ENCODE measurements at places on chromosomes 3 and 15.

GRCh38 chr3:52756141-52756540, 14.6 kb downstream of the NEK4 start:
- DNase-seq, result no peak

- DNase-seq, result no peak
Observed at GRCh38 chr3:111311126-111311525, 230.9 kb upstream of the CD96 start.

DNA sequence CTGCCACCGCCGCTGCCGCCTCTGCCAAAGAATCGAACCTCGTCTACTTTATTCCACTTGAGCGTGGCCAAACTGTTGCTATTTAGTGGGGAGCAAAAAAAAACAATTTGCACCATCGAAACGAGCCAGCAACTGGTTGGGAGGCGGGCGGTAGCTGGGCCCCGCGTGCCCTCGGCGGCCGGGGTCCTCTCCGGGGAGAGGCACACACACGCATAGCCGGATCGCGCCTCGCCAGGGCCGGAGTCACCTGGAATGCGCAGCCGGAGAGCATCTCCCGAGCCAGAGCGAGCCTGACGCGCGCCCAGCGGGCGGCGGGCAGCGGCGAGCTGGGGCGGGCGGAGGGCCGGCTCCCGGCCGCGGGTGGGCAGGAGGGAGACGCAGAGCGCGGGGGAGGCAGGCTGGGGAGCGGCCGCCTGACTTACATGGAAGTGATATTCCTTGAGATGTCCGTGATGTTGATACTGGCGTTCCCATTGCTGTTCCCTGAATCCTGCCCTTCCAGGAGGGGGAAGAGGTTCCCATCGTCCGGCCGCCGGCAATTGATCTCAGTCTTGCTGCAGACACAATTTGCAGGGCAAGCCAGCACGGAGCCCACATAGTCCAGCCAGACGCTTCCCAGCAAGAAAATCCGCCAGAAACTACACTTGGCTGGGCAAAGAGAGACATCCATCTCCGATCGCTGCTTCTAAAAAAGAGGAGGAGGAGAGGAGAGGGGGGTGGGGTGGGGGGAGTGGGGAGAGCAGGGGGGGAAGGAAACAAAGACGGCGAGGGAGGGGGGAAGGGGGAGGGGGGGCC, 858 bp downstream of the NTRK3 start:
- no peak for DNase-seq

GRCh38 chr3:19147905-19148767, at the start of gene KCNH8:
Gene KCNH8 (plus strand): TSS chr3:19148510. CDS start chr3:19148720, 210 bp downstream.
- DNase-seq, result no peak

DNA sequence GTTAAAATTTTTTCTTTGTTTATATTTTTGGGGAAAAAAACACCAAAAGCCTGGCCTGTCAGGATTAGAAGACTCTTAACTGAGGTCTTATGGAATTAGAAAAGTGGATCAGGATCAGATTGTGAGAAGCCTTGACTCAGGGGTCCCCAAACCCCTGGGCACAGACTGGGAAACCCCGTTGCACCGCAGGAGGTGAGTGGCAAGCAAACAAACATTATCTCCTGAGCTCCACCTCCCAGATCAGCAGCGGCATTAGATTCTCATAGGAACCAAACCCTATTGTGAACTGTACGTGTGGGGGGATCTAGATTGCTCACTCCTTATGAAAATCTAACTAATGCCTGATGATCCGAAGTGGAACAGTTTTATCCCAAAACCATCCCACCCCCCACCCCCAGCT, 117.2 kb downstream of the TCF12 start:
- no peak for DNase-seq

GRCh38 chr3:73427048-73427706, 197.6 kb downstream of the PDZRN3 start:
- DNase-seq, result no peak

GRCh38 chr15:82315519-82316246, 33.6 kb downstream of the GOLGA6L10 start:
- DNase-seq, result no peak

GRCh38 chr15:80176443-80176842, 23.6 kb downstream of the FAH start:
- no peak for DNase-seq

DNA sequence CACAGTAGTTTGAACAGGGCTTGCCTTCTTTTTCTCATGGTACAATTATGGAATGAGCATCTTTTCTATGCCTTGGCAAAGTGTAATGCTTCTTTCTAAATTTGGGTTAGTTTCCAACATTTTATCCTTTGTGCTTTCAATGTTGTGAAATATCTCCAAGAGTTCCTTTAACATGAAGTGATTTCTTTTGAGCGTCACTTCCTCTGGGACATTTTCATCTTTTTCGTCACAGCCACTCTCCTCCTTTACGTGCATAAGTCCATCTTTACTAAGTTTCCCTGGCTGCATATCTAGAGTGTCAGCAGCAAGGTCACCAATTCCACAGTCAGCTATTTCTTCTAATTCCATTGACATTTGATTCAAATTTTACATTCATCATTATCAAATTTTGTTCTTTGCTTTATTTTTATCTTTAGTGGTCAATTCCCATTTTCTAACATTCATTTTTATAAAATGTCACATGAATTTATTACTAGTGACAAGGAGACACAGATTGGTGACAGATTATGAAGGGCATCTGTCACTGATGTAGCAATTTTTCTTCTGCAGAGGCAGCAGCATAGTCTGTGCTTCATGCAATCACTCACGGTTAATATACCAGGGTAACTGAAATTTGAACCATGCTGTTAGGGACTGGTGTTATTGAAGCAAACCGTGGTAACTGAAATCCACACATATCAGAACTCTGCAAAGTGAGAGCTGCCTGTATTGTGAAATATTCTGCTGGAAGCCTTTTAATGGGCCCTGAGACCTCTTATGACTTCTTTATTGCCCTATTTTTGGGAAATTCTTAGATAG, 126.5 kb upstream of the THBS1 start:
- DNase-seq, result no peak

GRCh38 chr3:15638891-15639262, 37.3 kb downstream of the BTD start:
- DNase-seq, result no peak

DNA sequence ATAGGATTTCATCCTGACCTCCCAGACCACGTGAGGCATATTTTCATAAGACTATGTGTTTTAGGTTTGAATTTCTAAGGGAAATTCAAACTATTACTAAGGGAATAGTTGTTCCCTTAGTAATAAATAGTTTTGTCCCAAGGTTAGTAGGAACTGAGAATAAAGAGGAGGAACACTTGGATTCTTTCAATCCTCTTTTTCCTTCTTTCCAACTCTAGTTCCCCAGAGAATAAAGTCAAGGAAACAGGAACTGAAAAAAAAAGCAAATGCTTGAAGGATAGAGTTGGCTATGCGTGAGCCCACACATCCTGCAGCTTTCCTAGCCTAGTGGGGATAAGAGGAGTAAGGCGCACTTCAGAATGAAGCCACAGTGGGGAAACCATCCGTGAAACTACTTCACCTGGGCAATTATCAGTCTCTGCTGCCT, 312.1 kb upstream of the TGFBR2 start:
- DNase-seq, result no peak

DNA sequence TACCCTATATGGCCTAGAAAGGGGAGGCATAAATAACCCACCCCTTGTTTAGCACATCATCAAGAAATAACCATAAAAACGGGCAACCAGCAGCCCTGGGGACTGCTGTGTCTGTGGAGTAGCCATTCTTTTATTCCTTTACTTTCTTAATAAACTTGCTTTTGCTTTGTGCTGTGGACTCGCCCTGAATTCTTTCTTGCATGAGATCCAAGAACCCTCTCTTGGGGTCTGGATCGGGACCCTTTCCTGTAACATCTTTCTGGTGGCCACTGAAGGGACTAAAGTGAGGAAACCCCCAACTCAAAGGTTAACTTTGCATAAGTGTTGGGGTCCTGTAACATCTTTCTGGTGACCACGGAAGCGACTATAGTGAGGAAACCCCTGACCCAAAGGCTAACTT, 15.7 kb upstream of the HHATL start:
- DNase-seq, result no peak

DNA sequence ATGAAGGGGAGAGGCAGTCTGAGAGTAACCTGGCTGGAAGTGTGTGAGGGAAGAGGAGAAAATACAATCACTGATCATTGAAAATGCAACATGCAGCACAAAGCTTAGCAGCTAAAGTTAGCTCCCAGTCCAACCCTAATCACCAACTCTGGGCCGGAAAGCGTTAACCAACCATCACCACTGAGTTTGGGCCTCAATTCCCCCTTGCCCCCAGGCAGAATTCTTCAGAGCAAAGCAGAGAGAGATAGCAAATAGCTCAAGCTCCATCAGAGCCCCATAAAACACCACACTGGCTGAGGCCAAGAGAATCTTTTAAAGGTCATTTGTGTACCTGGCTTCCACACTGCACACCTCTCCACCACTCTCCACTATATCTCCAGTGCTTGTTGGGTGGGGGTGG, 16.2 kb upstream of the PDIA5 start:
- no peak for DNase-seq

- no peak for DNase-seq
Observed at GRCh38 chr3:13600950-13601691, 52.2 kb downstream of the FBLN2 start.

DNA sequence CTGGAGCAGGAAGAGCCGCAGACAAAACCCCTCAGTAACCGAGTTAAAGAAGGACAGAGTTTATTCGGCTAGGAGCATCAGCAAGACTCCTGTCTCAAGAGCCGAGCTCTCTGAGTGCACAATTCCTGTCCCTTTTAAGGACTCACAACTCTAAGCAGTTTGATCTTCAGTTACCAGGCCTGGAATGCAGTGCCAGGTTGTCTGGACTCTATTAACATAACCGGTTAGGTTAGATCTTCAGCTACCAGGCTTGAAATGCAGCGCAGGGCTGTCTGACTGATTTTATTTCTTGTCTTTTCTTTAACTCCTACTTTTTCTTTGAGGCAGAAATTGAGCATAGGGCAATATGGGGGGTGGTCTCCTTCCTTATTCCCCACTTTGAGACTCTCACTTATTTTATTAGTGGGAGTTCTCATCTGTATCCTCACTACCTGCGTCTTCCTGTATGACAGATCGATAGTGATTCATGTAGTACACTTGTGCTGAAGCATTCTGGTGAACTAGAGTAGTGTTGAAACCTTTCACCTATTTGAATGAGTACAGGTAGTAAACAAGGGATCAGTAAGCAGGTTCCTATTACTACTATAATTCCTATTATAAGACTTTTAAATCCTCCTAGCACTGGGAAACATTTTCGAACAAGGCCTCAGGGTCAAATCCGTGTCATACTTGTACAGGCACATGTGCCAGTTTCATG, 325.0 kb downstream of the CGGBP1 start:
- no peak for DNase-seq

GRCh38 chr15:87614704-87615103, 641.8 kb downstream of the NTRK3 start:
- no peak for DNase-seq

DNA sequence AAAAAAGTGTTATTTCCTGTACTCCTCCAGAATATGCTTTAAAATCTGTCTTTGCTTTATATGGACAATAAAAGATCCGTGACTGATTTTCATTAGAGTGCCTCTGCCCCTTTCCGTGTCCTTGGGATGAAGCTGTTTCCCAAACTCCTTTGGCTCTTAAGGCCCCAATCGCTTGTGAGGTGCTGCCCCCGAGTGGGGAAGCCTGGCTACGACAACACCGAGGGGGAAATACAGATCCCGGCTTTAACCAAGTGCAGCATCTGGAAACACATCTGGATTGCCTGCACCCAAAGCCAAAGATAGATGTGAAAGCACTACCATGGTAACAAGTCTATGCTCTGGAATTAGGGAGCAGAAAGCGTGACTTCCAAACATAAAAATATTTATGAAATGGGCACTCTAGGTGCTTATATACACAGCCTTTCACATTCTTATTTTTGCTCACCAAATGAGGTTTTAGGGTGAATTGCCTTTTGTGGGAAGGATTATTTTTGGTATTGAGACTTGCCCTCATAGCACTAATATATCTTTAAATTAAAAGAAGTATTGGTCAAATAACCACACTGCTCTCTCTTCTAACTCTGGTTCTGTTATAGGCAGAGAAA, 40.6 kb upstream of the ADCY5 start:
- DNase-seq, result no peak

GRCh38 chr3:42852441-42852840, 23.2 kb downstream of the CYP8B1 start:
- no peak for DNase-seq

GRCh38 chr15:91939403-91939831, 85.9 kb downstream of the SLCO3A1 start:
- no peak for DNase-seq

DNA sequence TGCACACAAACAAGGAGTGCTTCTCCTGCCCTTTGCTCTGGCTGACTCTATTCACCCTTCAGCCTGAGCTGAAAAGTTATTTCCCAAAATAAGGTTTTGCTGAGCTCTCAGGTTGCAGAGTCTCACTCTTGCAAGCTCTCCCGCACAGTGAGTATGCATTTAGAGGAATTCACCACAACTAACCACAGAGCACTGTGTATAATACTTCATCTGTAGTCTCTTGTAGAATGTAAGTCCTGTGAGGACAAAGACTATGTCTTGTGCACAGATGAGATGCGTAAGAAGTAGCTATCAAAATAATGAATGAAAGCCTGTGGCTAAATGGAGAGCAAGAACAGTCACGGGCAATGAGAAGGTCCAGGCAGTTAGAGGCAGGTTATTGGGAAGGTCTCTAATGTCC, 156.5 kb upstream of the SLCO3A1 start:
- no peak for DNase-seq

GRCh38 chr3:72439321-72440183, 408.7 kb downstream of the SHQ1 start:
- no peak for DNase-seq

DNA sequence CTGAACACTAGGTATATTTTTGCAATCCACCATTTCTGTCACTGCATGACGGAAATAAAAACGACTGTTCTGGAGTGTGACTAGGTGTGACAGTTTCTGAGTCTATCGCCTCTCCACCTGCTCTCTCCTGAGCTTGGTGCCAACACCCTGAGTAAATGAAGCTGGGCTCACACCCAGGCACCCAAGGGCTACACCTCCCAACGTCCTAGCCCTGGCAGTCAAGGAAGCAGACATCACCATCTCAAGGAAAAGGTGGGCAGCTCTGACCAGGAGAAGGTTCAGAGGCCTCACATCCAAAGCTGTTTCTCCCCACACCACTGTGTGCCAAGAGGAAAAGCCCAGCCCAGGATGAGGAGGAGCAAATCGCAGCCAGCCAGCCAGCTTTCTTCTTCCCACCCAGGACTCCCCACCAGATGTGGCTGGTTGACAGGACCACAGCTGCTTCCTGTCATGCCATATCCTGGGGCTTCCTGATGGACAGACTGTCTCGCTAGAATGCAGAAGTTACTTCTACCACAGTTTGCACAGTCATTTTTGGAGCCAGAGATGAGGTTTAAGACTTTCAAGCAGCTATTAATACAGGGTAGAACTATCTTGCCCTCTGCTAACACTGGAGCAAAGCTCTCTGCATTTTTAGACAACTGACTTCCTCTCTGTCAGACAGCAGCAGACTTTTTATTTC, 3.3 kb downstream of the SCAMP2 start:
- DNase-seq, result no peak

Measured in cortex of kidney (tissue), 1 donor.